ENCODE measurements at places on chromosomes 4 and X.

GRCh38 chr4:87657525-87657924, 7.4 kb downstream of the DMP1 start:
- DNase-seq: no peak

- no peak for DNase-seq
These were observed 5.9 kb downstream of the UGDH start for GRCh38 chr4:39521253-39521919.

- DNase-seq: no peak
These were observed 490.4 kb downstream of the CENPC start for GRCh38 chr4:67054896-67055295.

GRCh38 chr4:128517096-128517738, 229.6 kb upstream of the PGRMC2 start:
- no peak for DNase-seq

DNA sequence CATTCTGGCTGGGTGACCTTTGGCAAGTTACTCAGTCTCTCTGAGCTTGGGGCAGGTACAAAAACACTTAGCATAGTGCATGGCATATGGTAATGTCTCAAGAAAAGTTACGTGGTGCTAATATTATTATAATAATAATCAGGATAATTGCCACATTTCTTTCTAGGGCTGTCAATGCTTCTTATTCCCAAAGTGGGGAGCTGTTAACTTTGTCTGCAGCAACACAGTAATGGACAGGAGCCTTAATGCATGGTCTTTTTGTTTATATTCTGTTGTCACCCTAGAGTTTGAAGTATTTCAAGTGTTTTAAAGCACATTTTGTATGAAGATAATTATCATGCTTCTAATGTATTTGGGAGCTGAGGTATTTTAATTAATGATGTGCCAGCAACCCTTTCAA, 121.8 kb downstream of the FHIP1A start:
- DNase-seq: no peak

- no peak for DNase-seq
These were observed 608.1 kb upstream of the FAM241A start for GRCh38 chr4:111537165-111537564.

DNA sequence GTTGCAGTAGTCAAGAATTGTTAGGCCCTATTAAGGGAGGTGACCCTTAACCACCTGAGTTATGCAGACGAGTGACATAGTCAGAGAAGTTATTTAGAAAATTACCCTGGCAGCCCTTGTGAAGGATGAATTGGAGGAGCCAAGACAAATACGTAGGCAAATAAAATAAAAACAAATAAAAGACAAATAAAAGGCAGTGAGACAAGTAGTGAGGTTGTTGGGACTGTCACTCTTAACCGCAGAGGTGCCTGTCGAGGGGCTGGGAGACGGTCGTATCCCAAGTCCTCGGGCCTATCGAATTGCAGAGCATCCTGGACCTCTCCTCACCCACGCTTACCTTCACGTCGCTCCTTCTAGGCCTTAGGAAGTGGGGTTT, 58.0 kb upstream of the ZC4H2 start:
- no peak for DNase-seq

- no peak for DNase-seq
These were observed 18.6 kb downstream of the ATP8A1 start for GRCh38 chr4:42638321-42638720.
